Spinal cord (tissue), 10 donors: ENCODE measurements at places on chromosomes 6 and 20. TPM values are rescaled to one million over a fixed set of nuclear protein-coding genes. Genes with fewer than 3 reads are reported as not detected.

DNA sequence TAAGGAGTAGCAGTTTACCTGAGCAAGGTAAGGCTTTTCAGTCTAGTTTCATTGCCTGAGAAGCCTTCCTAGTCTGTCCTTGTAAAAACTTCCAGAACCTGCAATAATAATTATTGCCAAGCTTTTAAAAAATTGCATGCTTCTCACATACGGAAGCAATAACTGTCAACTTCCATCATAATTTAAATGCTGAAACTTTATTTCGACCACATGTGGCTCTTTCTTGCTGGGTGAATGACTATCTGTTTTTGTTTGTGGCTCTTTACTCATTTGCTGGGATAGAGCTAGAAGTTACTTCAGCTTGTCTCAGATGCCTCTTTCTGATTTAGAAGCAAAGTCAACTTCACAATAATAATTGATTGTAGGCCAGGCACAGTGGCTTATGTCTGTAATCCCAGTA is 95.9 kb upstream of the COL21A1 start:
- DNase-seq = no peak

Gene PLG
- 3.6 TPM for polyA plus RNA-seq

DNA sequence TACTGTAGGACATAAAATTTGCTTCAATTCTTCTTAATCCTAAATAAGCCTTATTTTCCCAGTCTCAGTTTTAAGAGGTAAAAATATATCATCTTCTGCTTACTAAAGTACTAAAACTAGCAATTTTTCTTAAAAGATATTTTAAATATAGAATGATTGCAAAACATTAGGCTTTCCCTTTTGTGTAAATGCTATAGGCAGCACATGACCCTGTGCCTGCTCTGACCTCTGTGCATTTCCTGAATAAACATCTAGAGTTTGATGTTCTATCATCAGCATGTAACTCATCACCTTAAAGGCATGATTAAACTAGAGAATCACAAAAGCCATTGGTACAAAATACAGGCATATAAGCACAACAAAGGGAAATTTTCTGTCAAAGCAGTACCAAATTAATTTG is 422.7 kb downstream of the TFAP2B start:
- DNase-seq = no peak

Gene NNAT
- 1,475 TPM for polyA plus RNA-seq

Gene BTN1A1
- polyA plus RNA-seq = 0.11 TPM

Gene TGM3
- 0.39 TPM for polyA plus RNA-seq

Gene BPIFB2
- not detected for polyA plus RNA-seq
